ENCODE measurements at places on chromosomes 5 and 9.

DNA sequence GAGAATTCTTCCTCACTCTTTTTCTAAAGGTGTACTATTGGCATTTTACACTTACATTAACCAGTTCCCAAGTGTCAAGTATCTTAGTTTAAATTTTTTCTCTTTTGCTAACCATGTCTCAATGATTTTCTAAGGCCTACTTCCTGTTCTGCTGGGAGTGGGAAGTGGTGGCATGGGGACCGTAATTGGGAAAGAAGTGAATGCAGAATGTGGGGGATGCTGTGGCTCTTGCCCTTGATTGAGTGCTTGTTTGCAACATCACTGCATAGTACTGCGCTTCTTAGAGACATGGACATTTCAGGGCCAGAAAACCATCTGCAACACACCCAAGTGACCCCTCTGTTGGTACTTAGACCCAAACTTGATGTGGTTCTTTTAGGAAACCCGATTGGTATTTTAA is 32.8 kb downstream of the MRRF start:
- DNase-seq: no peak

- DNase-seq: no peak
Observed at GRCh38 chr5:149990518-149991376, 9.7 kb downstream of the TIGD6 start.

DNA sequence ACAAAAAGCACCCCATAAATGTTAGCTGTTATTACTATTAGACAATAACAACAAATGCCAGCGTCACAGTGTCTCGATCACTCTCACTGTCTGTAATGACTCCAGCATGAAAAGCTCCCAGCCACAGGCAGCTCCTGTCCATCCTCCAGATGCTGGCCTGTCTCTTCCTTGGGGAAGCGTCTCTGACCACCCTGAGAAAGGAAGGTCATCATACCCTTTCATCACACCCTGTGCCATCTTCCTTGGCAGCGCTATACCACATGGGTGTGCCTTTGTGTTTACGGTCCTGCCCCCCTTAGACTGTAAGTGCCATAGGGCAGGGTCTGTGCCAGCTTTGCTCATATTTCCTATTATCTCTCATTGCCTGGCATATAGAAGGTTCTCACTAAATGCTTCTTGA is 90.6 kb downstream of the PRRT1B start:
- no peak for DNase-seq

- DNase-seq: no peak
Observed at GRCh38 chr5:96816411-96816939, 8.7 kb upstream of the ERAP1 start.

- no peak for DNase-seq
Observed at GRCh38 chr9:81844131-81844567, 84.1 kb upstream of the SPATA31D4 start.

DNA sequence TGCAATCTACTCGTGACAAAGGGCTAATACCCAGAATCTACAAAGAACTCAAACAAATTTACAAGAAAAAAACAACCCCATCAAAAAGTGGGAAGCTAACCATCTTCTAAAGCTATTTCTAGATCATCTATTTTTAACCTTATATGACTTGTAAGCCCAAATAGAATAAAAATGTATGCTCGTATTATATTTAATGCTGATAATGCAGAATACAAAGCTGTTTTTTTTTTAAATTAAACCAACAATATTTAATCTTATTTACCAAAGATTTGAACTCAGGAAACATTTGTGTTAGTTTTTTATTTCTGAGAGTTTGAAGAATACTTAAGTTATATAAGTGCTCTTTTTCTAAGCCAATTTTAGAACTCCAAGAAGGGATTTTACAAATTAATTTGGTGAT is 652.1 kb downstream of the LRRC70 start:
- DNase-seq: no peak

GRCh38 chr9:69500896-69501295 is 171.3 kb downstream of the APBA1 start:
- no peak for DNase-seq

DNA sequence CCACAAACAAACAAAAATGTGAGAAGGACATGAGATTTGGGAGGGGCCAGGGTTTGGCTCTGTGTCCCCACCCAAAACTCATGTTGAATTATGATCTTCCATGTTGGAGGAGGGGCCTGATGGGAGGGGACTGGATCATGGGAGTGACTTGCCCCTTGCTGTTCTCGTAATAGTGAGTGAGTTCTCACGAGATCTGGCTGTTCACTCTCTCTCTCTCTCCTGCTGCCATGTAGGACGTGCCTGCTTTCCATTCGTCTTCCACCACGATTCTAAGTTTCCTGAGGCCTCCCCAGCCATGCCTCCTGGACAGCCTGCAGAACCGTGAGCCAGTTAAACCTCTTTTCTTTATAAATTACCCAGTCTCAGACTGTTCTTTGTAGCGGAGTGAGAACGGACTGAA is 118.7 kb downstream of the RXRA start:
- no peak for DNase-seq

DNA sequence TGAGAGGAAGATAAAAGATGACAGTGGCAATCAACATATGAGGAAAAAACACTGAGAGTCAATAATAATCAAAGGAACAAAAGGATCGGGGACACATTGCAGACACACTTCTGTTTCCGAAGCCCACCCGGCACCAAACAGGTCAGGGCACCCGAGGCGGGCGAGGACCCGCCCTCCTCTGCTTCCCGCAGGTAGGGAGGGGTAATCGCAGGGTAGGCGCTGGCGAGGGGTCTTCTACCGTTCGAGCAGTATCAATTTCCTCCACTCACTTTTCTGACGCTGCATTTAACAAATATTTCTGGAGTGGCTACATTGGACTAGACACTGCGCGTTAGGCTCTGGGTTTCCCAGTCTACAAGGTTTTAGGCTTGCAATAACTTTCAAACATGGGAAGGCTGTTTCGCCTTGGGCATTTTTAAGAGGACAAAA is 1.3 kb downstream of the TXN start:
- DNase-seq: no peak

- DNase-seq: peak; percentile 66
Observed at GRCh38 chr9:109639674-109640579, 140.1 kb upstream of the PALM2AKAP2 start.

GRCh38 chr9:129886226-129887174 is 51.2 kb downstream of the USP20 start:
- DNase-seq: no peak

- no peak for DNase-seq
Observed at GRCh38 chr5:139676406-139676805, 28.3 kb downstream of the CXXC5 start.

DNA sequence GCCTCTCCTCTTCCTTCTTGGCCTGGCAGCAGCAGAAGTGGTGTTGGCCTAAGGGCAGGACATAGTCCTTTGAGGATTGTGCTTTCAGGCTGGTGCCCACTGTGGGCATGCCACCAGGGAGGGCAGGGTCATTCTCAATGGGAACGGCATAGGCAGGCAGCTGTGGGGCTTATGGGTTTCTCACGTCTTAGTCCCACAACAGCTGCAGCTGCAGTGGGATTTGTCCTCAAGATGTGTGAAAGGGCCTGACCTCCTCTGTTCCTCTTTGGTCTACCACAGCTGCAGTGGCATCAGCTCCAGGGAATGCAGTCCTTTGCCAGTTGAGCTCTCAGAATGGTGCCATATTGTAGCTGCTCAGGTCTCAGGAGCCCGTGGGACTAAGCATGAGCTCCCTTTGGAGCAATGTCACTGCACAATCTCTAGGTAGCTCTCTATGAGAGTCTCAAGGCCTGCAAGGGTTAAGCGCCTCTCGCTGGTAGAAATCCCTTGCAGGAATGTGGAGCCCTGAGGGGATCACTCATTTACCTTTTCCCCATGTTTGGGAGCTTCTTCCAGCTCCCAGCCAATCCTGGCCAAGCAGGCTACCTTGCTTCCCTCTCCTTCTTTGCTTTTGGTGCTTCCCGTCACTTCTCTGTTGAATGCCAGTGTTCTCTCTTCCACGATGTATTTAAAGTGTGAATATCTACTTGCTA is 104.8 kb downstream of the GNA14 start:
- DNase-seq: no peak

GRCh38 chr9:19156026-19156474 is 28.8 kb upstream of the PLIN2 start:
- DNase-seq: no peak

DNA sequence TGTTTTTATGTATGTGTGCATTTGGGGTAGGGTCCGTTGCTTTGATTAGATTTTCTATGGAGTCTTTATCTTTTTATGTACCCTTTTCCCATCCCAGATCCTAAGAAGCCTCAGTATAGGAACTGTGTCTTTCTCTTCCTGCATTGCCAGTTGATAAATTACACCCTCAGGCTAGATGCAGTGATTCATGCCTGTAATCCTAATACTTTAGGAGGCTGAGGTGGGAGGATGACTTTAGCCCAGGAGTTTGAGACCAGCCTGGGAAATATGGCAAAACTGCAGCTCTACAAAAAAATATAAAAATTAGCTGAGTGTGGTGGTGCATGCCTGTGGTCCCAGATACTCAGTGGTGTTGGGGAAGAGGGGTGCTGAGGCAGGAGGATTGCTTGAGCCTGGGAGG is 40.2 kb downstream of the NLN start:
- DNase-seq: no peak

GRCh38 chr5:132070460-132071337 is 2.9 kb upstream of the CSF2 start:
- no peak for DNase-seq

DNA sequence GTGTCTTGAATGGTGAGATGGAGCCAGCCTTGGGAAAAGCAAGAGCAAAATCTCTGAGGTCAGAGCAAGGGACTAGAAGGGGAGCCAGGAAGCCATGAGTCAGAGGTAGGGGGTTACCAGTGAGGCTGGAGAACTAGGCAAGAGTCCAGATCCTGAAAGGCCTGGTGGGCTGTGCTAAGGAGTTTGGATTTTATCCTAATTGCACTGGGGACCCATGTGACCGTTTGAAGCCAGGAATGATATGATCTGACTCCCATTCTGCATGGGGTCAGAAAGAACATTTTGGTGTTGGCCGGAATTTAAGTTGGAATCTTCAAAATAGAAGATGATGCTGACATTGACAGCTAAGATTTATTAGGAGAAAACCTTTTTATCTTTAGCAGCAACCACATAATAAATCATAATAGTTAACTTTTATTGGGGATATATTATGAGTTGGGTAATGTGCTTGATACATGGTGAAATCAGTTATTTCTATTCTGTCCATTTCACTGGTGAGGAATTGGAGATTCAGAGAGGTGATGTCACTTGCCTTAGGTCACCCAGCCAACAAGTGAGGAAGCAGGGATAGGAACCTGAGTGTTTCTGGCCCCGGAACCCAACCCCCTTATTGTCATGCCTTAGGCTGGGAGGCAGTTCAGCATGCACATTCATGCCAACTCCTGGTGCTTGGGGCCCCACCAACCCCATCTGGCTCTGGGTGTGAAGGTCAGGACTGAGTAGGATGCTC is 61.5 kb upstream of the RARS1 start:
- DNase-seq: no peak

- DNase-seq: no peak
Observed at GRCh38 chr5:154179846-154180710, 10.5 kb upstream of the GALNT10 start.

- DNase-seq: no peak
Observed at GRCh38 chr9:88447431-88447830, 59.2 kb downstream of the SPIN1 start.

DNA sequence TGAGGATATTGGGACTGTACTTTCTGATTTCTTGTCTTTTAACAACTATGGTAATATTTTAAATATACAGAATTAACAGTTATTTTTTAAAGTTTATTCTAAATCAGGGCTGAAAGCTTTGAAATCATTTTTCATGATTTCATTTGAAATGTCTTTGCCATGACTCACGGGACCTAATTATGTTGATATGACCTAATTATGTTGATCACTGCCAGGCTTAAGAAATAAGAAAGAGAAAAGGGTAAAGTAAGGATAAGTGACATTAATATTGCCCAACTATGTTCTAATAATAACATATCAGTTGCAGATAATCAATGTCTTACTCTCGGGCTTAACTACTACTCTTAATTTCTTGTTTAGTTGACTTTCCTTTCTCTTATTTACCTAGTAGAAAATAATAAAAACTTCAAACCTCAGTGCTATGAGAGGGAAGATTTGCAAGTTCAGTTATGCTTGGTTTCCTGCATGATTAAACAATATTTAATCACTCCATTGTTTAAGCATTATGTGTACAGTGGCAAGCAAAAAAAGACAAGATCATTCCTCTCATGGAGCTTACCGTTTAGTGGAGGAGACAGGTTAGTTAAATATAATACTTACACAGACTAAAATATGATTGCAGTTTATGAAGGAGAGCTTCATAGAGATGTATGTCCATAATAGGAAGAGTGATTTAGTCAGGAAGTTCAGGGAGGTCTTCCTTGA is 67.0 kb upstream of the EIF4EBP3 start:
- no peak for DNase-seq

- DNase-seq: no peak
Observed at GRCh38 chr5:54883374-54884194, 101.8 kb downstream of the ESM1 start.

DNA sequence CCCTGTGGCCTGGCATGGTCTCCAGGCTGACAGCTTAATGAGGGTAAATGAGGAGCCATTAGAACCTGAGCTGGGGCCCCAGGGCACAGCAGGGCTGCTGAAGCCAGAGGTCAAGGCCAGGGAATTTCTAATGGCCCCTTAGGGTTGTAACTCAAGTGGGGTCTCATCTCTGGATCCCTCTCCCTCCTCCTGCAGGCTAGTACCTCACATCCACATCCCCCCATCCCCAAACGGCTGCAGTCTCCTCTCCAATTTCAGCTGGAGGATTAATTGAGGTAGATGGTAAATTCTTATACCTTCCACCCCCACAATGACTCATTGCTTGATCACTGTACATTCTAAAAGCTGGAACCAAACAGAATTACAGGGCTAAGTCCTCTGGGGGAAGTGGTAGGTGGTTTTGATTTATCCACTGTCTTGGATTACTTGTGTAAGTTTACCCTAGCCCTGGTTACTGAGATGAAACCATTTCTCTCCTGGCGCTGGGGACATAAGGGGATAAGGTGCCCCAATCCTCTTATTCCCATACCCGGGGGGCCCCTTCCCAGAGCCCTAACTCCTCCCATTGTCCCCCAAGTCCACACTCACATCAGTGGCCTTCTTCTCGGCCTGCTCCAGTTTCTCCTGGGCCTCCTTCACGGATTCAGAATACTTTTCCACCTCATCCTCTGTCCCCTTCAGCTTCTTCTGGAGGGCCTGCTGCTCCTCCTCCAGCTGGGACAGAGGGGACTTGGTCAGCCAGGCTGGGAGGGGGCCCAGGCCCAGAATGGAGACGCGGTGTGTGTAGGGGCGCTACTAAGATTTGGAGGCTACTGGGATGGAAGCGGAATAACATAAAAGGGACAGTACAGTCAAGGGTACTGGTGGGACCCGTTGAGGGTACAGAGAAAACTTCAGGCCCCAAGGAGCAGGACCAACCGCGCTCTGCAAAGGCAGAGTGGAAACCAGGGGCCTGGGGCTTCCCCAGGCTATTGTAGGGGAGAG is 875 bp downstream of the TPM2 start:
- DNase-seq: no peak
